ENCODE measurements at places on chromosomes 6 and 20. TPM values are rescaled to one million over a fixed set of nuclear protein-coding genes. Genes with fewer than 3 reads are reported as not detected.

Gene PTGIS
- 1.6 TPM for total RNA-seq

Gene ZNF311
- total RNA-seq, result 0.36 TPM

Gene TRIM15
- not detected for total RNA-seq

Gene E2F1
- 10.6 TPM for total RNA-seq

Gene KCNK15
- not detected for total RNA-seq

Gene GNAS-AS1
- total RNA-seq, result 0.83 TPM

Gene COX4I2
- not detected for total RNA-seq

Gene HLA-G
- total RNA-seq, result not detected
